Forelimb muscle (tissue), 1 donor: ENCODE measurements at places on chromosomes 2 and 18. TPM values are rescaled to one million over a fixed set of nuclear protein-coding genes. Genes with fewer than 3 reads are reported as not detected.

The PIEZO2 gene
- polyA plus RNA-seq, result 31.0 TPM

The CLEC4F gene
- 0.24 TPM for polyA plus RNA-seq

The SPDYA gene
- 1.2 TPM for polyA plus RNA-seq

The ASXL3 gene
- 5.3 TPM for polyA plus RNA-seq

The REL gene
- 4.6 TPM for polyA plus RNA-seq

The CNRIP1 gene
- 20.1 TPM for polyA plus RNA-seq

The GAD1 gene
- polyA plus RNA-seq, result 0.83 TPM

The MAL gene
- polyA plus RNA-seq, result 2.5 TPM

The ACYP2 gene
- polyA plus RNA-seq, result 27.6 TPM

The ABCG8 gene
- polyA plus RNA-seq, result 0.09 TPM

The GALNT3 gene
- polyA plus RNA-seq, result 0.97 TPM
